ENCODE measurements at places on chromosomes 7 and 10. TPM values are rescaled to one million over a fixed set of nuclear protein-coding genes. Genes with fewer than 3 reads are reported as not detected.
A peak's percentile ranks its signal among the peaks of the same experiment; 100 is the strongest.

Gene ANXA8L1
- polyA plus RNA-seq = not detected

Gene CDHR3
- 6.6 TPM for polyA plus RNA-seq

Gene ADAM12
- polyA plus RNA-seq = 22.8 TPM

Gene GTPBP4
- 59.2 TPM for polyA plus RNA-seq

Gene NKX2-3
- not detected for polyA plus RNA-seq

Gene FZD1
- polyA plus RNA-seq = 57.5 TPM

DNA sequence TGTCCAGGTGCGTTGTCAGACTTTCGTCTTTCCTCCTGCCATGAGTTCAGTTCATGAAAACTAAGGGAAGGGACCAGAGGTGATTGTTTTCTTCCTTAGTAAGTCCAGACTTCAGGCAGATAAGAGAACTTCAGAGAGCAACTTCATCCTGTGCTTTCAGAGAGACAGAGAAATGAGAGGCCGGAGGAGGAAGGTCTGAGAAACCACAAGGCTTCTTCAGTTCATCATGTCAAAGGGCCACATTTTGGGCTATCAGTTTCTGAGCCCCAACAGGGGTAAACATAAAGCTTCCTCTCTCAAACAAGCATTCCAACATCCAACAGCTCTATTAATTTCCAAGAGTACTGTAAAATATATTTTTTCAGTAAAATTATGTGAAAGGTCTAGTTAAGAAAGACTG, 668.4 kb upstream of the NRP1 start:
- no peak for DNase-seq

GRCh38 chr10:127996586-127996985, 89.7 kb downstream of the PTPRE start:
- no peak for DNase-seq

DNA sequence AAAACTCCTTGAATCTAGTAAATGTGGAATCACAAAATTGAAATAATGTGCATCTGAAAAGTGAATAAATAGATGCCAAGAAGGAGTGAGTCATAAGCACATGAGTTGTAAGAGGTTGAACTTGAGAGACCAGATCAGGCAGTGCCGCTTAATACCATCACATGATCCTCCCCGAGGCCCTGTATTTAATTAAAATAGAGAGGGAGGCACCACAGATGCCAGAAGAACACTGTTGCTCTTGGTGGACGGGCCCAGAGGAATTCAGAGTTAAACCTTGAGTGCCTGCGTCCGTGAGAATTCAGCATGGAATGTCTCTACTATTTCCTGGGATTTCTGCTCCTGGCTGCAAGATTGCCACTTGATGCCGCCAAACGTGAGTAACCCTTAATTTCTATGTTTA, at the start of gene GPNMB:
Gene GPNMB, plus strand, starts transcription at position 221 of the 400 bp plus-strand sequence. Its CDS starts 83 bp downstream, at position 304.
- DNase-seq = no peak

- DNase-seq = no peak
Observed at GRCh38 chr10:79400146-79401004, 45.0 kb downstream of the ZCCHC24 start.

DNA sequence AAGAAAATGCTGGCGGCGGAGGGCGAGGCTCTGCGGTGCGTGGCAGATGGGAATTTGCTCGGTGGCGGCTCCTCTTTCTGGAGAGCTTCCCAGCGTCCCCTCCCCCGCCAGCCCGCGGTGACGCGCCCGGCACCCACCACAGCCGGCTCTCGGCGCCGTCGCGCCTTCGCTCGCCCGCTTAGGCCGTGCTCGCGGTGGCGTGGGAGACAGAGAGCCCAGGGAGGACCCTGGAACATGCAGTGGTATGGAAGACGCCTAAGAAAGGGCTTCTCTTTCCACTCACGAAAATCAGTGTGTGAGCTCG, 576 bp upstream of the CSGALNACT2 start:
- DNase-seq = peak; percentile 65

- peak; percentile 81 for DNase-seq
Observed at GRCh38 chr10:103859161-103860086, 4.0 kb upstream of the SH3PXD2A start.

DNA sequence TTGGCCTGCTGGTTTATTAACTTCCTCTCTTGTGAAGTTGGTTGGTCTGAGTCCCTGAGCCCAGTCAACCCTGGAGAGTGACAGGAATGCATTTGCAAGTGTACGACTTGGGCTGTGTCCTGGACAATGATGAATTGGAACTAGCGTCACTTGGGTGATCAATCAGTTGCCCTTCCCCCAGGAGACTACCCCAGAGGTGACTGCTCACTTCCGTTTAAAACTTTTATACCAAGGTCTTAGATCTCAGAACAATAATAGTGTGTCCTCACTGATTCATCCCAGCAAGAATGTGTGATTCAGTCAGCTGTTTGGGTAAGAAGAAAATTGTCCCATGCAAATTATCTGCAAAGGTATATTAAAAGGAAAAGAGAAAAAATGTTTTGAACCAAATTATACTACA, 102.9 kb upstream of the ARMC3 start:
- no peak for DNase-seq

DNA sequence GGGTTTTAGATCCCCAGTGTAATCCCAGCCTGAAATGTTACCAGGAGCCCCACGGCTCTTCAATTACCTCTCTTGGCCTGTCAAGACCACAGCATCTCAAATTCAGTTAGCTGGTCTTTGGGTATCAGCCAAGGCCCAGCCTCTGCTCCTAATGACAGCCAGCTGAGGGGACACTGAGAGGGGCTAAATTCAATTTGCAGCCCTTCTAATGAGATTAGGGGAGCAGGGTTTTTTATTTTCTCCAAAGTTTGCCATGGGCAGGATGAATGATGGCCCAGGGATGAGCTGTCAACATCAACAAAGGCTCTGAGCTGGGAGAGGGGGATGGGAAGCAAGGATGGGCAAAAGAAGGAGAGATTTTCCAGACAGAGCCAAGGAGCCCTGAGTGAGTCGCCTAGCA, 116.8 kb upstream of the TBX20 start:
- no peak for DNase-seq

DNA sequence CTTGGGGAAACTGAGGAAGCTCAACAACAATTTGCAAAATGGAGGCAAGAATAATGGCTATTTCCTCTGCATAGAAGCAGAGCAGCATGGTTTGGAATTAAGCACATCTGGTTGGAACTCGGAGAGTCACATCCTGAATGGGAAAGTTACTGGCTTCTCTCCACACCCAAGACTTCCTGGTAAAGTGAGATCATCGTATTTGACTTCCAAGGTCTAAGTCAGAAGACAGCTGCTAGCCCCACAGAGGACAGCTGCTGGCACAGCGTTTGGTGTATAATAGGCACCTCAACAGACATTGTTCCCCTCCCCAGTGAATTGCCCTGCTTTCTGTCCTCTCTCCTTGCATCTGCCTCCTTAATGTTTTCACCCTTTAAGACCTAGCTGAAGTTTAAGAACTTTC, 37.0 kb upstream of the NRF1 start:
- no peak for DNase-seq

- DNase-seq = no peak
Observed at GRCh38 chr7:121404348-121404747, 8.2 kb upstream of the FAM3C start.

- DNase-seq = no peak
Observed at GRCh38 chr10:72885953-72886352, 7.6 kb upstream of the OIT3 start.

DNA sequence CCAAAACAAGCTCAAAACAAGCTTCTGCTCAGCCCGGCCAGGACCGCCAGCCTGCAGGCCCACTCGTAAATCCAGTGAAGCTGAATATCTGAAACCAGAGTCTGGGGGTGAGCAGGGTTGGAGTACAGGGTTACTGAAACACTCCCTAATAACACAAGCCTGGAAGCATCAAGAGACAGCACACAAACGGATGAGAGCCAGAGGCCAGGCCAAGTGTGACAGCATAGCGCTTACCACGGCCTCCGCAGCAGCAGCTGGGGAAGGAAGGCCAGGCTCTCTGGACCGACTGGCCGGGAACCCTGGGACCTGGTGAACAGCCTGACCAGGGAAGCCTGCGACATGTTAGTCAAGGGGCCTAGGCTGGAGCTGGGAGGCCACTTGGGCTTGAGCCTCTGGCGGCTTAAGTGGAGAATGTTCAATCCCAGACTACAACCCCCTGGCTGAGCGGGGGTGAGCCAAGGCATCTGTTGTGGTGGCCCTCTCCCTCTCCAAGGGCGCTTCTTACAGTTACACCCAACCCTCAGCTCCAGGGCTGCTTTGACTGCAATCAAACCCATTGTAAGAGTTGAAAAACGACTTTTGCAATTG, 21.7 kb upstream of the RNF32 start:
- peak; percentile 62 for DNase-seq

DNA sequence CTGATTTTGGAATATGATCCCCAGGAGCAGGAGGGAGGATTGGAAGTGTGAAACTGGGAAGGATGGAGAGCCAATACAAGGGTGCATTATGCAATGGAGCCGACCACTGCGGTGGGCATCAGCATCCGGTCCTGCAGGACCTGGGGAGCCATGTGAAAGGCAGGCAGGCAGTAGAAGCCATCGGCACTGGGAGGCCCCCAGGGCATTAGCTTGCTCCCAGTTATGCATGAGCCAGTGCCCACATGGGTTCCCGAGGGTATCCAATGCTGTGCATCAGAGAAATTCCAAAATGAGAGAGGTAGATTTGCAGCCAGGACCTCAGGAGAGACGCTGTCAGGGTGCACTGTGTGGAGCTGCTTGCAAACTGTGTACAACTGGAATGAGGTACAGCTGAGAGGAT, 8.7 kb upstream of the KCP start:
- DNase-seq = no peak

DNA sequence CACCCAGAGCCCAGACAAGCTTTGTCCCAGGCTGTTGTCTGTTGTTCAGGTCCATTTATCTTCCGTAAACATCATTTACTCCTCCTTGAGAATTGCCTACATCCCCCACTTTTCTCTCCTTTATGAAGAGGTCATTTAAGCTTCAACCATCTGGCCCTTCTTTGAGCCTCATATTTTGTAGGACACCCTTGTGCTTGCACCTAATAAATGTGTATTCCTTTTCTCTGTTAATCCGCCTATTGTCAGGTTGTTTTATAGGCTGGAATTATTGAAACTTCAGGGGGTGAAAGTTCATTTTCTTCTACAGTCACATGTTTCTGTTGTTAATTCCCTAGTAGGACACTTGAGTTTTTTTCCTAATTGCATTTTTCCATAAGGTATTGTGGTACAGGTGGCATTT, 19.6 kb upstream of the CTTNBP2 start:
- no peak for DNase-seq

GRCh38 chr7:22765609-22766008, 38.6 kb downstream of the IL6 start:
- DNase-seq = no peak

All from renal pelvis (tissue), 12 donors.